ENCODE measurements at places on chromosomes 5 and 9.

DNA sequence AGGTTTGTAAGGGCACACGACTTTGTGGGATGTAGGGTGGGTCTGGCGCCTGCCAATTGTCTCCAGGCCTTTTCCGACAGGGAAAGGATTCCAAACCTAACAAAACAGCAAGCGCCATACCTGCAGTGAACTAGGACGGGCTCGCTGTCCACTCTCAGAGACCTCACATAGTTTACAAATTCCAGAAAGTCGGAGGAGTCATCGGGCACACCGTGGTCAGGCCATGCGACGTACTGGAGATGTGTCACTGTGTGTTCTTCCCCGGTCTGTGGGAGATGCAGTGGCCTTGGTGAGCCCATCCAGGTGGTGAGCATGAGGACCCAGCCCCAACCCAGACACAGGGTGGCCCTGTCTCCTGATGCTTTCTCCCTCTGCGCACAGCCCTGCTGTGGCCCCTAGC is 61.3 kb upstream of the EPB41L4B start:
- no peak for DNase-seq

DNA sequence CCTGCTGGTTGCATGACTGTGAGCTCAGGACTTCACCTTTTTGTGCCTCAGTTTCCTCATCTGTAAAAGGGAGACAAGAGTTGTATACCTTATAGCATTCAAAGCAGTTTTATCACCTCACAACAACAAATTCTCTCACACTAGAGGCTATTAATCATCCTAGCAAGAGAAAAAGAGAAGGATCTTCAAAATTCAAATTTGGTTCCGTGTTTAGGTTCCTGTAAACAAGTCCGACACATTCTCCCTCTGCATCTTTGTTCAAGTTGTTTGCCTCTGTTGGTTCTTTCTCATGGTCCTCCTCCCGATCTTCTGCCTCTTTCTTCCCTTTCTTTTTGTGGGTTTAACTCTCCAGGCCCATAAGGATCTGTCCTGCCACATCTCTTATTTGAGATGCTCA is 218.0 kb downstream of the PIK3R1 start:
- DNase-seq = no peak

GRCh38 chr9:21334701-21335632 is at the start of gene KLHL9:
KLHL9 (minus strand) TSS chr9:21335404; CDS start chr9:21334859, 545 bp downstream.
- peak; percentile 94 for DNase-seq

DNA sequence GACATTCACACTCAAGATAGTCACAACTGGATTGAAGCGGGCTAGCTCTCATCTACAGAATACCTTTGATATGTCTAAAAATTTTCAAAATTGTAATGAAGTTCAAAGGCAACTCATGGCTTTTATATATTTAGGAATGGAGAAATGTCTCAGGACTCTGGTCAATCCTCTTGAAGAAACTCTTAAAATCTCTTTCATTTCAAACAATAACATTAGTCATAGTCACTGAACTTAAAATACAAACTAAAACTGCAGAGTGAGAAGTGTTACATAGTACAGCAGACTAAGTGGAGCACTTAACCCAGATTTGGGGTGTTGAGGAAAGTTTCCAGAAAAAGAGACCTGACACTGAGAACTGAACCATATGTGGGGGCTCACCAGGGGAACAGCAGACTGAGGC is 20.7 kb downstream of the FANCC start:
- DNase-seq = no peak

DNA sequence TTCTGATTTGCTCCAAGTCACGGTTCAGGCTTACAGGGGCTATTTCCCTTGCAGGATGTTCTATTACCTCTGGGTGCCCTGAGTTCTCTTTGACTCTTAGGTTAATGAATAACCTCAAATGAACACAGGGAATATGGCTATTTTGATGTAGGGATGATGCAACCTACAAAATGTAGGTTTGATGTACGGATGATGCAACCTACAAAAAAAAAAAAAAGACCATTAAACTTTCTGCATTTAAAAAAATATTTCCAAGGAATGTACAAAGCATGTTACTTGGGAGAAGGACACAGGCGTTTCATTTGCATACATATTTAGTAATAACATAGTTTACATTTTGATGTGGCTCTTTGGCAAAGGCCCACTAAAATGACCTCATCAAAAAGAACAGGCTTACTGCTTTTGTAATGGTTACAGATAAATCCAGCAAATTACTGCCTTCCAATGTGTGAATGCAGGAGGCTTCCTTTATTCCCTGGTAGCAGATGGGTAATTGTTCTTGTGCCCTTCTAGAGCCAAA is 36.3 kb downstream of the ZNF474 start:
- no peak for DNase-seq

DNA sequence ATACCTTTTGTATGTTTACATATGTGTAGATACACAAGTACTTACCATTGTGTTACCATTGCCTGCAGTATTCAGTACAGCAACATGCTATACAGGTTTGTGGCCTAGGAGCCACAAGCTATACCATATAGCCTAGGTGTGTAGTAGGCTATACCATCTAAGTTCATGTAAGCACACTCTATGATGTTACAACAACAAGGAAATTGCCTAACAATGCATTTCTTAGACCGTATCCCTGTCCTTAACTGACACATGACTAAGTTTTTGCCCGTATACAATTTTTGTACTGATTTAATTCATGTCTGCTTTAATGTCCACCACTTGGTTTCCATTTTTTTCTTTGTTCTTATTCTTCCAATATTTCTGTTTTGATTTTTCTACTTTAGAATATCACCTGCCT is 18.5 kb downstream of the TNPO1 start:
- DNase-seq = no peak

DNA sequence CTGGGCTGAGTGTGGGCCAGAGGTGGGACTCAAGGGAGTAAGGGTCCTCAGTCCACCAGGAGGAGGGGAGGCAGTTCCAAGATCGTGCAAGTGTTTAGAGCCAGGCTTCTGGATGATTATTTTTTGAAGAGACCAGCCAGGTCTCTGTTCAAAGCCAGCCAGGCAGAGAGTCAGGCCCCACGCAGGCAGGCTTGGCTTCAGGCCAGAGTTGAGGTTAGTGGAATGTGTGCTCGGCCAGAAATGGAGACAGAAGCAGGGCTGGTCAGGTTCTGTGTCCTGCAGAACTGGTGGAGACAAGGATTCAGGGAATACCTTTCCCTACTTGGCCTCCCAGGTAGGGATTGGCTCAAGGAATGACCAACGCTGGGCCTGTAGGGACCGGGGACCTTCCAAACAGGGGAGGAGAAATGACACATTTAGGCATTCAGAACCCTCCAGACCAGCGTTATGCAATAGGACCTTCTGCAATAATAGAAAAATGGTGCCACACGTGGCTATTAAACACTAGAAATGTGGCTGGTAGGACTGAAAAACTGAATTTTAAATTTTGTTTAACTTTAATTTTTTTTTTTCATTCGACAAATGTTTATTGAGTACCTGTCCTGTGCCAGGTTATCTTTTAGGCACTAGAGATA is 106.2 kb downstream of the CMYA5 start:
- no peak for DNase-seq

DNA sequence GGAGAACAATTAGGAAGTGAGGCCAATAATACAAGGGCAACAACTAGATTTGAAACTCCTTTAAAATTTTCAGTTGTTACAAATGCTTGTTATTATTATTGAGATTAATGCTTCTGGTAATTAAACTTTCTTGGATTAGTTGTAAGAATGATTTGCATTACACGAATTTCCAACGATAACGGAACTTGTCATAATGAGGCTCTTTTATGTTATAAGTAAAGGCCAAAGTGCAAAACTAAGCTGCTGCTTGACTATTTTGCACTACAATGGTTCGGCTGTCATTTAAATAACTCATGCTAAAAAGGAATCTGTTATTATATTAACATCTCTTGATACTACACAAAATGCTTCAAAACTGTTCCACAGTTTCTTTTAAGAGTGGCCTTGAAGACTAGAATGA is 1007.1 kb downstream of the PTPRD start:
- DNase-seq = no peak

DNA sequence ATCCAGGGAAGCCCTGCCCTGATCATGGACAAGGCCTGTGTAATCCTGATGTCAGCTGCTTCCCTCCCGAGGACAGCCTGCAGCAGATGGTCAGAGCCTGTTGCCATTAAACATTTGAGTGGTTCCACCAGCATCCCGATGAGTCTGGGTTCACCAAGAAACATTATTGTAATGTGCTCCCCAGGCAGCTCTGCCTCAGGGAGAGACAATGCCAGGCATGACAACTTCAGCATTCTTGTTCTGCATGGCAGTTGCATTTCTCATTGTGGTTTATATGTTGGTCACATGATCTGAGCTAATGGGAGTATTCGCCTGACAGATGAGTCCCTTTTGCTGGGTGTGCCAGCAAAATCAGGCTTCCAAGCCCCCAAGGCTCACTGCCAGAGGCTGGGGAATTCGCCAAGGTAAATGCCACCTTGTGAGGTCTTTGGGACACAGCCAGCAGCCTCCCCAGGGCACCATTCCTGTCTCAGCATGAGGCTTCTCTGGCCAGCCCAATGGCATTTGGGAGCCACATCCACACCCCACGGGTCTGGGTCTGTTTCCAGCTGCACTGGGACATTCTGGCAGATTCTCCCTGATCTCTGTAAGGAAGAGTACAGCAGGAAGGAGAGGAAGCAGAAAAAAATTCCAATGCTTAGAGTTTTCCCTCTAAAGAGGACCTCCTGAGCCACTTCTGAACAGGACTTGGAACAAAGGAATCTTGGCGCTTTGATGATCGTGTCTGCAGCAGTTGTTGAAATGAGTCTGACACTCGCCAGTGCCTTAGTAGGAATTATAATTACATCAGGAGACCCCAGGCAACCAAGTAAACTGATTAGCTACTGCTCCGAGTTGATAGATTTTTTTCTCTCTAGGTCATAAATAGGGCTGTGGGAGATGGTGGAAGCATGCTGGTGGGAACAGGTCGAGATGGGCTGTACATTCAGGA is 18.7 kb downstream of the KCNIP1 start:
- no peak for DNase-seq

All from left kidney (tissue), 8 donors.